ENCODE measurements at places on chromosomes 1 and 21. TPM values are rescaled to one million over a fixed set of nuclear protein-coding genes. Genes with fewer than 3 reads are reported as not detected.

TENT5C gene
- 0.45 TPM for total RNA-seq

RPS6KC1 gene
- 70.3 TPM for total RNA-seq

WNT3A gene
- total RNA-seq = not detected

OR14K1 gene
- total RNA-seq = not detected

FALEC gene
- total RNA-seq = not detected

DIO1 gene
- not detected for total RNA-seq
